ENCODE measurements at places on chromosomes 4 and X.

GRCh38 chrX:48489892-48490291 is 13.9 kb downstream of the FTSJ1 start:
- no peak for DNase-seq

DNA sequence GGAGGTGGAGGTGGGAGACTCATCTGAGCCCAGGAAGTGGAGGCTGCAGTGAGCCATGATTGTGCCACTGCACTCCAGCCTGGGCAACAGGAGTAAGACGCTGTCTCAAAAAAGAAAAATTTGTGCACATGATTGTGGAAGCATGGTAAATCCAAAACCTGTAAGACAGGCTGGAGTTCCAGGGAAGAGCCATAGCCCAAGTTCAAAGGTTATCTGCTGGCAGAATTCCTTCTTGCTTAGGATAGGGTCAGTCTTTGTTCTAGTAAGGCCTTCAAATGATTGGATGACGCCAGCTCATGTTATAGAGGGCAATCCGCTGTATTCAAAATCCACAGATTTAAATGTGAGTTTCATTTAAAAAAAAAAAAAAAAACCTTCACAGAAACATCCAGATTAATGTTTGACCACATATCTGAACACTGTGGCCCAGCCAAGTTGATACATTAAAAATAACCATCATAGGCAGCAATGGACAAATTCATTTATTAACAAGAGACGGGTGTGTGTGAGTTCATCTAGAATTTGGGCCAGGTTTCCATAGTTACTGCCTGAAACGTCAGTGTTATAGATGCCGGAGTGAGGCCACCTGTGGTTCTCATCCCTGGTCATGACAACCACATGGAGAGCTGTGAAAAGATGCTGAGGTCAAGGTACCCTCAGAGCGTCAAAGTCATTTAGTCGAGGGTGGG is 35.2 kb upstream of the SLC2A9 start:
- no peak for DNase-seq

- DNase-seq: peak; percentile 62
Observed at GRCh38 chr4:100366213-100366612, 151.6 kb downstream of the EMCN start.

- no peak for DNase-seq
Observed at GRCh38 chr4:82787342-82787741, 11.3 kb downstream of the SCD5 start.

DNA sequence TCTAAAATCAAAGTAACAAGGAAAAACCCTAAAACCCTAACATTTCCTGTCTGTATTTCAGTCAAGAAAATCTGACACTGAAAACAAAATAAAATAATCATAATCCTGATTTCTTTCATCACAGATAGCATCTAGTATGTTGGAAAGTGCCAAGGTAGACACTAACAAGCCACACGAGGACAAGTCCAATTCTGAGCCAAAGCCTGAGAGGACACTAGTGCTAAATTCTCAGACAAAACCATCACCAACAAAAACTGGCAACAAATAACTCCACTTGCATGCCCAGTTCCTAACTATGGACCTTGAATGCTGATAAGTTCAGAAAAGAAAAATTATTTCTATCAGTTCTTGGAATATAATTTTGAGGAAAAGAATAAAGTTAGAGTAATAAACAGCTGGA is 113.7 kb downstream of the MANBA start:
- no peak for DNase-seq

GRCh38 chr4:76950956-76951671 is 1.6 kb downstream of the SEPTIN11 start:
- peak; percentile 49 for DNase-seq

- DNase-seq: no peak
Observed at GRCh38 chrX:103309860-103310554, 783 bp downstream of the BEX2 start.

DNA sequence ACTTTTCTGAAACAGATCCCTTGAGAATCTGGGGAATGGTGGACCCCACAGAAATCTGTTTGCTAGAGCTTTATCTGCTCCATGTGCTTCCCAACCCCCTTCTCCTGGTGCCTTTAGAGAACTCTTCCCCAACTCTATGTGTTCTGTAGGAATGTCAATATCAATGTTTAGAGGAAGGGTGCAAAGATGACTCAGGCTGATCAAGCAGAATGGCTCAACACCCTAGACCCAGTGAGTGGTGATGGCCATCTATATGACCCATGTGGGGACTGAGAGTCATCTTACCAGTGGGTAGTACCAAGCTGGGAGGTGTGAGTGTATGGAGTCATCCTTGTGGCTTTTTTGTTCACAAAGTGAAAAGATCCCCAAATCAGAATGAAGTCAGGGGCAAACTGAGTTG is 143.5 kb downstream of the RAB28 start:
- no peak for DNase-seq

GRCh38 chr4:185886832-185887524 is 75.0 kb upstream of the SORBS2 start:
- DNase-seq: no peak

GRCh38 chr4:77820649-77821561 is 1.7 kb upstream of the CNOT6L start:
- peak; percentile 43 for DNase-seq

GRCh38 chrX:41457613-41458192 is 10.6 kb downstream of the NYX start:
- DNase-seq: no peak

- no peak for DNase-seq
Observed at GRCh38 chr4:68167706-68168105, 38.0 kb upstream of the TMPRSS11F start.

DNA sequence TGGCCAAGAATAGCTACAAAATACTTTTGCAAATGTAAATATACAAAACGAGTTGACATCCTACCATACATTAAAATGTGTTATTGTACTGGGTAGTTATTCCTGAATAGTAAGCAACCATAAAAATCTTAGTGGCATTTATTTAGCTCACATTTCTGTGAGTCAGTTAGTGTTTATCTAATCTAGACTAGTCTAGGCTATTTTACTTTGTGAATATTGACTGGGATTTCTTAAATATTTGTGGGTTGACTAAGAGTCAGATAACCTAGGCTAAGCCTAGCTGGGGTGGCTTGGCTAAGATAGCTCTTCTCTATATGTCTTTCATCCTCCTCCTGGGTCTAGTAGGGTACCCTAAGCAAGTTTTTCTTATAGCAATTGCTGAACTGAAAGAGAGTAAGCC is 543.8 kb upstream of the DIAPH2 start:
- no peak for DNase-seq

DNA sequence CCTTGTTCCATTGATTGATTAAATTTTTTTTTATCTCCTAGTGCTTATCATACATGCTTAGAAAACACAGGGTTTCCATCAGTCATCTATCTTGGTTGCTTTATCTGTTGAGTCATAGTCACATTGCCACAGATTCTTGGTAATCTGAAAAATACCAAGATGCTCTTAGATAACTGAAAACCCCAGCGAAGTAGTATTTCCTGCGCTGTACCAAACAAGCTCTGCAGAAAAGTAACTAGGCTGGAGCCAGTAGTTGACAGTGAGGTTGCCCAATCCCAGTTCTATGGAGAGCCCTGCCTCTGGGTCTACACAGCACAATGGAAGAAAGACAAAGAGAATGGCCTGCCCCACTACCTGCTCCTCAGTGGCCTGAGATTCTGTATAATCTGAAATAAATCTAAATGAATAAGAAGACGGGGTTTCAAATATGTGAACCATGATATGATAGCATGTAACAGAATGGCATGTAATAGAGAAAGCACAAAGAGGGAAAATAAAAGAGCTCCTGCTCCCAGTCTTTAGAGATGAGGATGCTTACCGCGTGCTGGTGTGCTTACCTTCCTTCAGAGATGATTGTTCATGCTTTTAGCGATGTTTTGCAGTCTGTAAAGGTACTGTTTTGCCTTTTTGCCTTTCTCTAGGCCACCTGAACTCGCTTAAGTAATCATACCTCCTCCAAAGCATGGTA is 55.3 kb upstream of the RAPGEF2 start:
- DNase-seq: no peak

- DNase-seq: no peak
Observed at GRCh38 chrX:45847961-45848360, 647.3 kb upstream of the DIPK2B start.

DNA sequence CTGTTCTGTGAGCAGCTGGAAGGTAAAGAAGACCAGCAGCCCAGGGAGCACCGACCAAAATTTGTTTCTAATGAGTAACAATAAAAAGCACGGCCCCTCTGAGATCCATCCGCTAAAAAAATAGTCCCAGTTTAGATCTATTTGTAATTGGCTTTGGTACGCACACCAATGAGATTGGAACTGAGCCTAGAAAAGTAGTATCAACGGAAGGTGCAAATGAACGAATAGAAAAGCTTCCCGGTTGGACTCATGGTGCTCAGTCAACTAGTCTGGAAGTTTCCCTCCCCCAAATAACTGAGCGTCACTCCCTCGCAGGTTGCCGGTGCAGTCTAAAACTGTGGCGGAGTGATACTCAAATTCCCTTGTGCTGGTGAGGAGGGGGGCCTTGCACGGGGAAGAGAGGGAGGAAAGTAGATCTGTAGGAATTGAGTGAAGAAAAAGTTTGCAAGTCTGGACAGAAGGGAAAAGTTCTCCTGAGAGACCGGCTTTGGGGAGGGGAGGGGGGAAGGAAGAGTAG is at the start of gene COL4A5:
TSS of gene COL4A5 (plus strand) at position 413 of the 517 bp plus-strand sequence. CDS start 288 bp downstream, outside the sequence.
- DNase-seq: peak; percentile 2

DNA sequence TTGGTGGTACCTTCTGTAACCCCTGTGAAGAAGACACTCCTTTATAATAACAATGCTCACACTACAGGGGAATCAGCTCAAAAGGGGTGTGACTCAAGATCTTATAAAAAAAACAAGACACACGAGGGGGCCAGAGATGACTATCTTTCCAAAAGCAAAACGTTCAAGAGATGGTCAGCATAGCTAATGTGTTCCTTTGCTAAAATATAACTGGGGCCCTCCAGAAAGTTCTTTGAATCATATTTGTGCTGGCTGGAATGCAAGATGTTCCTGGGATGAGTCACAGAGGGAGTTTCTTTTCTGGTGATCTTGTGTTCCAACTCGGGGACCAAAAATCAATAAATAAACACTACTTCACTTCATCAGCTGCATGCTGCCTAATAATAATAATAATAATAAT is 46.5 kb downstream of the RAI2 start:
- DNase-seq: no peak

GRCh38 chr4:72430050-72430449 is 139.0 kb downstream of the ADAMTS3 start:
- DNase-seq: no peak

DNA sequence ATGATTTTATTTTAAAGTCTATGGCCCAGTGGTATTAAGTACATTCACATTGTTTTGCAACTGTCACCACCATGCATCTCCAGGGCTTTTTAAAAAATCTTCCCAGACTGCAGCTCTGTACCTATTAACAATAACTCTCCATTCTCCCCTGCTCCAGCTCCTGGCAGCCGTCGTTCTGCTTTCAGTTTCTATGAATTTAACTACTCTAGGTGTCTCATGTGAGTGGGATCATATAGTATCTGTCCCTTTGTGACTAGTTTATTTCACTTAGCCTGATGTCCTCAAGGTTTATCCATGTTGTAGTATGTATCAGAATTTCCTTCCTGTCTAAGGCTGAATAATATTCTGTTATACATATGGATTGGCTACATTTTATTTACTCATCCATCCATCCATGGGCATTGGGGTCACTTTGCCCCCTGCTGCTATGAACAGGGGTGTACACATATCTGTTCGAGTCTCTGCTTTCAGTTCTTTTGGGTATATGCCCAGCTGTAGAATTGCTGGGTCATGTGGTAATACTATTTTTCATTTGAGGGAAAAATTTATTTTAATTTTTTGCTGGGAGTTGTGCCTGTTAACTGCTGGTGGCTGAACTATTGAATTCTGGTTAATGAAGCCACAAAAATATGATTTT is 131.3 kb downstream of the ARHGAP10 start:
- DNase-seq: peak; percentile 29

GRCh38 chr4:153227469-153228075 is 23.3 kb downstream of the TRIM2 start:
- no peak for DNase-seq

GRCh38 chr4:24226023-24226422 is 336.2 kb upstream of the PPARGC1A start:
- no peak for DNase-seq

DNA sequence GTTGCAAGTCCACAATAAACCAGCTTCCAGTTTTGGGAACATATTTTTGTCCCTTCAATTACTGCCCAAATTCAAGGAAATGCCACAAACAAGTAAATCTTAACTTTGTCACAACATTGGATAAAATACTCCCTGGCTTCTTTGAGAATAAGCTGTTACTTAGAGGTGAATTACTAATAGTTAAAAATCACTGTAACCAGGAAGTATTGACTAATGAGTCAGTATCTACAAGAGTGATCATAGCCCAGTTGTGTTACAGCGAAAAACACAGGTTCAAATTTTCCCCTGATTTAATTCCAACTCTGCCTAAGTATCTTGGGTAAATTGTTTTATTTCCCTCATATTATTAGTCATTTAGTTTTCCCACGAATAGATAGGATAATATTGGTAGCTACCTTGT is 291.2 kb upstream of the PPARGC1A start:
- DNase-seq: no peak

DNA sequence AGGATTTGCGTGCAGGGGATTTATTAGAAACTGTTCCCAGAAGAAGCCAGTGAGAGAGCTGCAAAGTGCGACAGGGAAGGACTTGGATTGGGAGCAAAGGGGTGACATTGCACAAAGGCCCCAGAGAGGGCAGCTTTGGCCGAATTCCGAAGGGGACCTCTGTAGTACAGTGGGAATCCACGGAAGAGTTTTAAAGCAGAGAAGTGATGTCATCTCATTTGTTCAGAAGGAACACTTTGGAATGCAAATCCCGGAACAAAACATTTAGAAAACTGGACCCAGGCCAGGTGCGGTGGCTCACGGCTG is 71.7 kb downstream of the FAM184B start:
- DNase-seq: no peak

- no peak for DNase-seq
Observed at GRCh38 chr4:10253765-10254164, 137.2 kb upstream of the WDR1 start.

GRCh38 chrX:497186-498014 is 110.7 kb upstream of the PPP2R3B start:
- DNase-seq: no peak

- DNase-seq: peak; percentile 65
Observed at GRCh38 chrX:37825215-37825842, 22.0 kb downstream of the DYNLT3 start.

- DNase-seq: no peak
Observed at GRCh38 chr4:103405415-103405814, 207.3 kb upstream of the CENPE start.

DNA sequence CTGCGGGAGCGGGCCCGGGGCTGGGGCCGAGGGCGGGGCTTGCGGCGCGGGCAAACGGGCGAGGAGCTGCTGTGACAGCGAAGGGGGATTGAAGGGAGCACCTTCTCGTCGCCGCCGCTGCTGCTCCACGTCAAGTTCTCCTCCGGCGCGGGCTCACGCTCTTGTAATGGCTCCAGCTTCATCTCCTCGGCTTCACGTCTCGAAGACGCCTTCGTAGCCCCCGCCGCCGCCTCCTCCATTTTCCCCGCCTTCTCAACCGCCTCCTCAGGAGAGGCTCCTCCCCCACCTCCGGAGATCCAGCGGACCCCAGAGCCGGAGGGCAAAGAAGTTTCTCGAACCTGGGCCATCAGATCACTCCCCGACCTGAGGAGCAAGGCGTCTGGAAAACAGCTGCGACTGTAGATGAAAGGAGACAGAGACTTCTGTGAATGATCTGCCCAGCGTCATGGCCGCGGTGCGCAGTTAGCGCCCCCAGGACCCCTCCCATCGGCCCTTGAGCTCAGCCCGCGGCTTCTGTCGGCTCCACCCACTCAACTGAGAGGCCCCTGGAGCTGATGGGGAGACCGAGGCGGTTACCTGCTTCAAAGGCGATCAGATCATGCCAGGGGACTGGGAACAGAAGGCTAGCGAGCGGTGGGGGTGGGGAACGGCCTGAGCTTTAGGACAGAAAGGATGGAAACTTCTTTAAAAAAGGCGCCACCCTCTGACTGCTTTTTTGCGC is 895 bp downstream of the USP51 start:
- DNase-seq: peak; percentile 60

- peak; percentile 33 for DNase-seq
Observed at GRCh38 chr4:109302361-109303139, at the start of gene COL25A1. Gene COL25A1, minus strand, starts transcription at chr4:109302658.

Measured in GM12865 (cell line).